ENCODE measurements at places on chromosomes 16 and 17. TPM values are rescaled to one million over a fixed set of nuclear protein-coding genes. Genes with fewer than 3 reads are reported as not detected.

DNA sequence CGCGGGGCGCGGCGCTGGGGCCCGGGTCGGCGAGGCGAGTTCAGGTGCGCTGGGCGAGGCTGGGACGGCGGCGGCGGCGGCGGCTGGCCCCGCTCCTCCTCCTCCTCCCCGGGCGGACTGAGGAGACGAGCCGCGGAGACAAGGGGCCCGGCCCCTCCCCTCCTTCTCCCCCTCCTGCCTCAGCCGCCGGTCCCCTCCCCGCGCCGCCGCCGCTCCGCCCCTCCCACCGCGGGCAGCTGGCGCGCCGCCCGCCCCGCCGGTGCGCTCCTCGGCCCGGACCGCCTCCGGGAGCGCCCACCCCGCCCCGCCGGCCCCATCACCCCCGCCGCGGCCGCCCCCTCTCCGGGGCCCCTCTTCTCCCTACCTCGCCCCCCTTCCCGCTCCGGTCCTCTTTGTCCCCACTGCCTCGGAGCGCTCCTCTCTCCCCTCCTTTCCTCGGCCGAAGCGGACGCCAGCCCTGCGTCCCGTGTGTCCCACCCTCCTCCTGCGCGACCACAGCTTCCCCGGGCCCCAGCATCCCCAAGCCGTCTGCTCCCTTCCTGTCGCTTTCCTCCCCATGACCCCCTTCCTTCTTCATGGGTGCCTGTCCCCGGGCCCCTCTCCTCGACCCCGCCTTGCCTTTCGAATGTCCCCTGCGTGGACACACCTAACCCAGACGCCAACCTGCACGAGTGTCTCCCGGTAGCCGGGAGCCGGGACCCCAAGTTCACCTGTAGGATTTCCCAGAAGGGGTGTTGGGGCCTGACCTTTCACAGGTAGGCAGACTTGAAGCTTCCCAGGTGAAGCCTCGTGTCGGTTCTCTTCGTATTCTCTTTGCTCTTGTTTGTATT lies at the start of gene TOX3:
Gene TOX3 (minus strand): TSS at position 140 of the 830 bp plus-strand sequence. CDS start 420 bp downstream, outside the sequence.
- no peaks in the 10 kb centered on the region for H3K36me3 ChIP-seq
- H3K27me3 ChIP-seq = no peaks in the 10 kb centered on the region
- peak within 1 kb of the TSS; percentile 91 for H3K27ac ChIP-seq
- peak within 1 kb of the TSS; percentile 76 for H3K4me3 ChIP-seq
- peak; percentile 78 for DNase-seq
- H3K4me1 ChIP-seq = peaks cover 10% of the 10 kb centered on the region

GRCh38 chr16:77868478-77868877 lies 80.1 kb downstream of the VAT1L start:
- no peak for DNase-seq
- H3K4me1 ChIP-seq = no peaks in the 10 kb centered on the region
- H3K4me3 ChIP-seq = no peak overlapping the region
- H3K27me3 ChIP-seq = no peaks in the 10 kb centered on the region
- no peak overlapping the region for H3K27ac ChIP-seq

- H3K27me3 ChIP-seq = no peaks in the 10 kb centered on the region
- no peak for DNase-seq
- peaks cover 4% of the 10 kb centered on the region for H3K36me3 ChIP-seq
- peaks cover 19% of the 10 kb centered on the region for H3K4me1 ChIP-seq
- H3K27ac ChIP-seq = no peak overlapping the region
These were observed 1.7 kb downstream of the CIAPIN1 start for GRCh38 chr16:57445510-57445909.

DNA sequence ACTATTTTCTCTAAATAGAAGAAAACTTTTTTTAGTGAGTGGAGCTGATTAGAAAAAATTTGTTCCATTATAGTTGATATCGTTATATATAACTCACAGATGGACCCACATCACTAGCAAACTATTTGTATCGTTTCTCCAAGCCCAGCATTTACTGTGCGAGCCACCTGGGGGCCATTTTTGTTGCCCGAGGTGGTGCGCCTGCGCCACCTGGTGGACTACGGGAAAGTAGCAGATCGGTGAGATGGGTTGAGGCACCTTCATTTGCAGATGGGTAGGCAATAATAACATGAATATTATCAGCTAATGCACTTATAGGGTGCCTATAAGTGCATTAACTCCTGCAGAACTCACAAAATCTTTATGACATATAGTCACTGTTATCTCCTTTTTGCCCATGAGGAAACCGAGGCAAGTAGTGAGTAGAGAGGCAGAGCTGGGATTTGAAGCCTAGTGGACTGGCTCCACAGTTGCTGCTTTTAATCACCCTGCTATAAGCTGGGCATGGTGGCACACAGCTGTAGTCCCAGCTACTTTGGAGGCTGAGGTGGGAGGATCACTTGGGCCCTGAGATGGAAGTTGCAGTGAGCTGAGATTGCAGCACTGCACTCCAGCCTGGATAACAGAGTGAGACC lies 23.2 kb upstream of the NTN1 start:
- peaks cover 27% of the 10 kb centered on the region for H3K27me3 ChIP-seq
- peak; percentile 70 for DNase-seq
- H3K4me1 ChIP-seq = peaks cover 15% of the 10 kb centered on the region

DNA sequence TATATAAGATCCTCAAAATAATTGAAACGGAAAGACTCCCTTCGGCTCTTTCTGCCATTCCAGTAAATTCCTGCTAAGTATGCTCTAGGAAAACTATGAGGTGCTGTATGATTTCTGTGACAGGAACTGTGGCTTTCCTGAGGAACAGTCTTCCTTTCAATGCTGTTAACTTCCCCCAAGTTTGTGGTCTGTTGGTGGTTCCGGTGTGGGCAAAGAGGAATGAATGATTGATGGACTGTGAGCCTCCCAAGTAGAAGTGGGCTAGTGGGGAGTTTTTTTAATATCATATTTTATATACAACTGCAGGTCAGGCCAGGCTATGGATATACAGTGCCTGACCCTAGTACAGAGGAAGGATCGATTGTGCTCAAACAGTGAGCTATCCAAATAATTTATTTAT lies 560.7 kb upstream of the RBFOX1 start:
- H3K27me3 ChIP-seq = no peaks in the 10 kb centered on the region
- no peak for DNase-seq
- H3K4me3 ChIP-seq = no peak overlapping the region
- H3K36me3 ChIP-seq = no peaks in the 10 kb centered on the region
- H3K4me1 ChIP-seq = no peaks in the 10 kb centered on the region

- no peaks in the 10 kb centered on the region for H3K27me3 ChIP-seq
- H3K4me3 ChIP-seq = no peak overlapping the region
- no peak for DNase-seq
- H3K27ac ChIP-seq = no peak overlapping the region
- H3K4me1 ChIP-seq = no peaks in the 10 kb centered on the region
These were observed 53.1 kb upstream of the USP7 start for GRCh38 chr16:9016824-9017223.

DNA sequence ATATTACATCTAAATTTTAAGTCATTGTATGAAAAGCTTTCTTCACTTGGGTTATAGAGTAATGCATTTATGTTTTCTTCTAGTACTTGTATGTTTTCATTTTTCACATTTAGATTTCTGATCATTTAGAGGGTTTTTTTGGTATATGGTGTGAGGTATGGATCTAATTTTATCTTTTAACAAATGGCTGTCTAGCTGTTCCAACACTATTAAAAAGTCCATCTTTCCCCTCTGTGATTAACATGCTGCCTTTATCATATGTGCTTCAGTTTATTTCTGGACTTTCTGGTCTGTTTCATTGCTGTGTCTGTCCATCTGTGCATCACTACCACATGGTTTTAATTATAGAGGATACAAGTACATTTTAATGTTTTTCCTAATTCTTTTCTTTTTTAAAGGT lies 163.8 kb downstream of the MYO1D start:
- no peak overlapping the region for H3K27ac ChIP-seq
- no peaks in the 10 kb centered on the region for H3K4me1 ChIP-seq
- no peak for DNase-seq
- H3K36me3 ChIP-seq = peaks cover 22% of the 10 kb centered on the region
- no peaks in the 10 kb centered on the region for H3K27me3 ChIP-seq

DNA sequence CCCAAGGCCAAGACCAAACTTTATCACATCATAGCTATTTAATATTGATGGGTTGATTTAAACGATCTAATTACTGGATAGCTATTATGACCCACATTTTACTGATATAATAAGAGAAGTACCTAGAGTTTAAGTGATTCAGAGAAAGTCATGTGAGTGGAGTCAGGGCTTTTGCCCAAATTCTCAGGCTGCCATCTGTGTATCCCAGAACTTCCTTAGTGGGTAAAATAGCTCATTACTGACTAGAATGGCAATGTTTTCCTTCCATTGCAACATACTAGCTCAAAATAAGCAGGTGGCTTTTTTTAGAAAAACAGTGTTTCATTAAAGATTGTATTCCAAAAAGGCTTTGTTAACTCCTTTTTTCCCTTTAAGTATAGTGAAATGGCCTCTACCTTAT lies 113.9 kb upstream of the MAF start:
- no peak for DNase-seq
- no peaks in the 10 kb centered on the region for H3K36me3 ChIP-seq
- no peaks in the 10 kb centered on the region for H3K27me3 ChIP-seq
- H3K4me3 ChIP-seq = no peak overlapping the region
- peaks cover 31% of the 10 kb centered on the region for H3K4me1 ChIP-seq
- no peak overlapping the region for H3K27ac ChIP-seq

- H3K27ac ChIP-seq = no peak overlapping the region
- peaks cover 12% of the 10 kb centered on the region for H3K4me1 ChIP-seq
- H3K36me3 ChIP-seq = peaks cover 98% of the 10 kb centered on the region
- no peaks in the 10 kb centered on the region for H3K27me3 ChIP-seq
- no peak for DNase-seq
- no peak overlapping the region for H3K4me3 ChIP-seq
These were observed 55.0 kb downstream of the PDPK1 start for GRCh38 chr16:2592786-2593185.

DNA sequence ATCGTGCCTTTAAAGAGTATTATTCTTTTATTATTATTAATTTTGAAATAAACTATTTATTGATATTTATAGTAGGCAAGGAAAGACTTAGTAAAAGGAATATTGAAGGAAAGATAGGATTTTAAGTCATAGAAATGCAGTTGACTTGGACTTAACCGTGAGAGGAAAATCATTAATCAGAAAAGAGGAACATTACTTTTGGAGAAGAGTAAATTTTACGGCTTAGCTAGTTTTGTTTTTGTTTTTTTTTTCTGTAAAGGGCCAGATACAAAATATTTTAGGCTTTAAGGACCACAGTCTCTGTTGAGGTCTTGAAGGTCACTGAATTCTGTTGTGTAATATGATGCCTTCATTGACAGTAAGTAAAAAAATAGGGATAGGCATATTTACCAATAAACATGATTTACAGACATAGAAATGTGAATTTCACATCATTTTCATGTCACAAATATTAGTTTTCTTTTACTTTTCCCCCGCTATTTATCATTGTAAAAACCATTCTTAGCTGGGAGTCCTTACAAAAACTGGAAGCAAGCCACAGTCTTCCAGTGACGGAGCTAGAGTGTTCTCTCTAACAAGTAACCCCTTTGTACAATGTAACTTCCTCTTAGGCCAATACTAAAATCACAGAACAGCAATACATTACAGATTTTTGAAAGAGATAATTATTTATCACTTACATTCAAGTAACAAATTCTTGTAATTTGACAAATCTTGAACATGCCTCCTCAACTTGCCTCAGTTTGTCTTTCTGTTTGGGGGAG lies 2.3 kb upstream of the KCNJ16 start:
- no peak overlapping the region for H3K4me3 ChIP-seq
- H3K27ac ChIP-seq = no peak overlapping the region
- peak; percentile 54 for DNase-seq
- H3K36me3 ChIP-seq = no peaks in the 10 kb centered on the region
- H3K27me3 ChIP-seq = no peaks in the 10 kb centered on the region

GRCh38 chr17:4982305-4982704 lies 5.2 kb downstream of the CAMTA2 start:
- peaks cover 12% of the 10 kb centered on the region for H3K4me1 ChIP-seq
- peaks cover 40% of the 10 kb centered on the region for H3K36me3 ChIP-seq
- H3K4me3 ChIP-seq = no peak overlapping the region
- no peak for DNase-seq
- no peaks in the 10 kb centered on the region for H3K27me3 ChIP-seq

DNA sequence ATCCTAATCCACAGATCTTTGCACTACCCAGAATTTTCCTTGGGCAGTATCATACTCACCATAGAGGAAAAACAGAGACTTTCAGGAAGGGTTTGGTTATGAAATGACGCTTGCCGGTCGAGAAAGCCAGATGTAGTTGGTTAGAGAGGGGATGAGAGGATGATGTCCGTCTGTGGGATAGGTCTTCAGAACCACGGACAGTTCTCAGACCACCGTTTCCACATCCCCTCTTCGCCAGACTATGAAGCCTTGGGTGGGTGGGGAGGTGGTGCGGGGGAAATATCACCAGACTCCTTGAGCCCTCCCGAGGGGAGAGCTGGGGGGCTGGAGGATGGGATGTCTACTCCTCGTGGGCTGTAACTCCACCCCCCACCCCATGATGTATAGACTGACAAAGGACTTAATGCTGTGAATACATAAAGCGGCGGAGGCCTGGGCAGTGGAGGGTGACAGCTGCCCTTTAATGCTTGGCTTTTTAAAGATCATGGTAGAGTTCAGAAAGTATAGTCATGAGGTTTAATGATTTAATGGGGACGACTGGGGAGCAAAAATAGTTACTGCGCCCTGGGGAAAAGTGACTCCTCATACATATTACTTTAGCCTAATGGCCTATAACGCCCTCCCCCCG lies 96.6 kb downstream of the MRM1 start:
- no peaks in the 10 kb centered on the region for H3K4me1 ChIP-seq
- H3K36me3 ChIP-seq = no peaks in the 10 kb centered on the region
- H3K4me3 ChIP-seq = no peak overlapping the region
- no peak for DNase-seq

- DNase-seq = no peak
- no peaks in the 10 kb centered on the region for H3K36me3 ChIP-seq
- no peak overlapping the region for H3K4me3 ChIP-seq
- H3K27me3 ChIP-seq = peaks cover 42% of the 10 kb centered on the region
- H3K4me1 ChIP-seq = no peaks in the 10 kb centered on the region
- H3K27ac ChIP-seq = no peak overlapping the region
These were observed 57.3 kb downstream of the IGF2BP1 start for GRCh38 chr17:49054342-49055092.

DNA sequence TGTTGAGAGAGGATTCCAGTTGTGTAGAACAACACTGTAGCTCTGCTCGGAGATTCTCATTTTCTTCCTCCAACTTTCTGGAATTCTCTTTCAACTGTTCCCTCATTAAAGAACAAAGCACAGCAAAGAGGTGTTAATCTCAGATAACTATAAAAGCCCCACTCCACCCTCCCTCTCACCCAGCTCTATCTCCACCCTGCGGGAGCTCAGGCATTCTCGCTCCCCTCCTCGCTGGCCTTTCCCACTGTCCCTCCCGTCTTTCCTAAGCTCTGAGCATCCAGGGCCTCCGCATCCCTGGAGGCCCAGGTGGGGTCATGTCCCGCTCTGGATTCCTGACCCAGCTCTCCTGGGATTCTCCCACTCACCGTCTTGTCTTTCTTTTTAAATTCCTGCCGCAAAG lies 35.1 kb downstream of the DHX38 start:
- no peak overlapping the region for H3K4me3 ChIP-seq
- no peaks in the 10 kb centered on the region for H3K27me3 ChIP-seq
- no peak overlapping the region for H3K27ac ChIP-seq

- H3K36me3 ChIP-seq = no peaks in the 10 kb centered on the region
- H3K4me1 ChIP-seq = peaks cover 14% of the 10 kb centered on the region
- no peak overlapping the region for H3K4me3 ChIP-seq
- DNase-seq = no peak
- H3K27me3 ChIP-seq = peaks cover 23% of the 10 kb centered on the region
- no peak overlapping the region for H3K27ac ChIP-seq
These were observed 908 bp downstream of the CALB2 start for GRCh38 chr16:71359431-71359830.

GRCh38 chr17:48471817-48472410 lies 41.9 kb upstream of the SKAP1 start:
- H3K4me3 ChIP-seq = no peak overlapping the region
- H3K4me1 ChIP-seq = no peaks in the 10 kb centered on the region
- H3K27me3 ChIP-seq = no peaks in the 10 kb centered on the region

Gene KRT40
- total RNA-seq = not detected

Gene UBN1
- total RNA-seq = 72.3 TPM

Gene PERCC1
- 2.0 TPM for total RNA-seq

Gene ZFHX3
- 27.5 TPM for total RNA-seq

Gene SLC38A8
- total RNA-seq = not detected

Gene AARS1
- total RNA-seq = 143 TPM

Data from stomach (tissue), 19 donors.